ENCODE measurements at places on chromosomes 5 and 9.

DNA sequence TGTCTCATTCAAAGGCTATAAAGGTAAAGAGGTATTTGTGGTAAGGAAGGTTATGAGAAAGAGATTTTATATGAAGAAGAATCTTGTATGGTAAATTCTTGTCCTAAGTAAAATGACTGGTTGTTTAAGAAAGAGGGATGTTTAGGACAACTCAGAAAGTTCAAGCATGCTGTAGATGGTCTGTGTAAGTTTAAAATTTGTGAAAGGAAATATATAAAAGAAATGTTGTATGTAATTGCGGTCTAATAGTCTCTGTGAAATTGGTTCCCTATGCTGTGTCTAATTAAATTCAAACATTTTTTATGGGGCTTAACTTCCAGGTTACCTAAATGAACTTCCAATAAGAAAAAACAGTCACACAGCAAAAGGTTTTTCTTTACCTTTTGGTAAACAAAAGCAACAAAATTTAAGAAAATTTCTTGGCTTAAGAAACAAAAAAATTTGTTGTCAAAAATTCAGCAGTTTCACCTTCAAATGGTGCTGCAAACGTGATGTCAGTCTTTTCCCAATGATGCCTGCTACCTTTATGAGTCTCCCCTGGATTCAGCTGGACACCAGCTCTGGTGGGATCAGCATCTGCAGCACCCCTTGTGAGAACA is 83.0 kb upstream of the FCN1 start:
- DNase-seq: no peak

DNA sequence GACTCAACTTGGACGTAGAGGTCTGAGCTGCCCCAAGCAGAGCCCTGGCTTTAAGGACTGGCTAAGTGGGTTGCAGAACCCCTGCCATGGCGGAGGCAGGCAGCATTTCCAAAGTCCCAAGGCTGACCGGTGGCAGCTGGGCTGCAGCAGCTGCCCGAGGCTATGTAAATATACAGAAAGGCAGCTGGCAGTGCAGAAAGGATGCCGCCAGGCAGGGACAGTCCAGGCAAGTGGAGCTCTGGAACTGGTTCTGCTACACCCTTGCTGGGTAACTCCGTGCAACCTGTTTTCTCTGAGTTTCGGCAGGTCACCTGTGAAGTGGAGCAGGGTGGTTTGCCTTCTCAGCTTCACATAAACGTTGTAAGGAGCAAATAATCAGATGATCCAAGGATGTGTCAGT is 46.0 kb downstream of the SHB start:
- DNase-seq: no peak

- DNase-seq: no peak
Observed at GRCh38 chr9:136081113-136081825, 13.8 kb downstream of the NACC2 start.

- no peak for DNase-seq
Observed at GRCh38 chr5:124663101-124663506, 83.3 kb downstream of the ZNF608 start.
